ENCODE measurements at places on chromosomes 12 and 14.

GRCh38 chr12:1064317-1064716 lies 73.3 kb downstream of the ERC1 start:
- DNase-seq, result no peak

DNA sequence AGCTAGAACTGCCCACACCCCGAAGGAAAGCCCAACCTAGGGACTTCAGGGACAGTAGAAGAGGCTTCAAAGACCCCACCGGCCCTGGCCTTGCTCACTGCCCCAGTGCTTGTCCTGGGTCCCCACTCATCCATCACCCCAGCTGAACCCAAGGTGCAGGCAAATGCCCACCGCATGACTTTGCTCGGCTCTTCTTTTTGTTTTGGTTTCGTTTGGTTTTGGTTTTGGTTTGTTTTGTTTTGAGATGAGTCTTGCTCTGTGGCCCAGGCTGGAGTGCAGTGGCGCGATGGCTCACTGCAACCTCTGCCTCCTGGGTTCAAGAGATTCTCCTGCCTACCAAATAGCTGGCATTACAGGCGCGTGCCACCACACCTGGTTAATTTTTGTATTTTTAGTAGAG lies 9.0 kb downstream of the CCDC85C start:
- DNase-seq, result peak; percentile 49

- no peak for DNase-seq
These were observed 7.7 kb upstream of the INF2 start for GRCh38 chr14:104681689-104682074.

- DNase-seq, result peak; percentile 54
These were observed 24.4 kb upstream of the CRACR2A start for GRCh38 chr12:3777206-3777809.

GRCh38 chr14:67485501-67486095 lies 2.9 kb downstream of the TMEM229B start:
- no peak for DNase-seq

- DNase-seq, result no peak
These were observed 377.5 kb downstream of the ADGRD1 start for GRCh38 chr12:131331148-131331750.

DNA sequence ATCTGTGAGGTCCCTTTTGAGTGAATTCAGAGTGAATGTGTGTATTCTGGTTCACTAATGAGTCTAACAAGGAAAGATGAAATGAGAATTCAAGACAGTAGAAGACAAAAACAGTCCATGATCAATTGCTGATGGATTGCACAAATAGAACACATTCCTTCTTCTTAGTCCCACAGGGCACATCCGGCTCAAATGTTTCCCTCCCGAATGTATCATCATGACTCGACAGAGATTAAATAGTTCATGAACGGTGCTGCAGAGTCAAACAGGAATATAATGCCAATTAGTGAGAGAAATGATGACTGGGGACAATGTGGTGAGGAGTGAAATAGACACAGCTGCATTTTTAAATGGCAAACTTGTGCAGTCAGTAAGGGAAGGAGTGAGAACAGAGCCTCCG lies 11.5 kb upstream of the SFSWAP start:
- no peak for DNase-seq

All from CD4-positive, alpha-beta T cell treated with Interleukin-12 subunit alpha and Interleukin-12 subunit beta, for 1 hour (primary cell).